ENCODE measurements at places on chromosomes 5 and 9. TPM values are rescaled to one million over a fixed set of nuclear protein-coding genes. Genes with fewer than 3 reads are reported as not detected.

Gene REEP5
- total RNA-seq = 32.5 TPM

Gene NUTM2G
- total RNA-seq = 1.6 TPM

Gene CD72
- total RNA-seq = 2.7 TPM

DNA sequence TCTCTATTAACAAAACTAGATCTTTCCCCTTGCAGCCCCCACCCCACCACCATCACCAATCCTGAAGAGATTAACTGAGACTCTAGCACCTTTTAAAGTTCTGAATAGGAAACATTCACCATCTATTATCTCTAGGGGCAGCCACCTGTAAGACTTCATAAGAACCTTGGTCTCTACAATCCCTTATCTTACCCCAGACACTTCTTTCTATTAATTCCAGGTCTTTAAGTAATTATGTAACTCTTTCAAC is 180.2 kb upstream of the FBXL17 start:
- no peak for DNase-seq

DNA sequence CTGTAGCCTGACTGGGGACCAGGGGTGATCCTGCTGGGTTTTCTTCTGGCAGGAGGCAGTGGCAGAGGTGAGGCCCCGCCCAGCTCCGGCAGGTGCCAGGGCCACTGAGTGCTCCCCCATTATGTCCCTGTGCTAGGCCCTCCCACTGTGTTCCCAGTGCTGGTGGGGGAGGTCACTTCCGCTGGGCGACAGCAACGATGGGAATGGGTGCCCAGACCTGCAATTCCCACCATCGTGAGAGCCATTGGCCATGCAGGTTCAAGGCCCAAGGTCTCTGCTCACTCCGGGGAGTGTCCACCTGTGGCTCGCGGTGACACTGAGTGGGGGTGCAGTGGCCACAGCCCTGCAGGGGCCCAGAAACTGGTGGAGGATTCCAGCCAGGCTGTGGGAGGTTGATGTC is 98.6 kb downstream of the RXRA start:
- no peak for DNase-seq

DNA sequence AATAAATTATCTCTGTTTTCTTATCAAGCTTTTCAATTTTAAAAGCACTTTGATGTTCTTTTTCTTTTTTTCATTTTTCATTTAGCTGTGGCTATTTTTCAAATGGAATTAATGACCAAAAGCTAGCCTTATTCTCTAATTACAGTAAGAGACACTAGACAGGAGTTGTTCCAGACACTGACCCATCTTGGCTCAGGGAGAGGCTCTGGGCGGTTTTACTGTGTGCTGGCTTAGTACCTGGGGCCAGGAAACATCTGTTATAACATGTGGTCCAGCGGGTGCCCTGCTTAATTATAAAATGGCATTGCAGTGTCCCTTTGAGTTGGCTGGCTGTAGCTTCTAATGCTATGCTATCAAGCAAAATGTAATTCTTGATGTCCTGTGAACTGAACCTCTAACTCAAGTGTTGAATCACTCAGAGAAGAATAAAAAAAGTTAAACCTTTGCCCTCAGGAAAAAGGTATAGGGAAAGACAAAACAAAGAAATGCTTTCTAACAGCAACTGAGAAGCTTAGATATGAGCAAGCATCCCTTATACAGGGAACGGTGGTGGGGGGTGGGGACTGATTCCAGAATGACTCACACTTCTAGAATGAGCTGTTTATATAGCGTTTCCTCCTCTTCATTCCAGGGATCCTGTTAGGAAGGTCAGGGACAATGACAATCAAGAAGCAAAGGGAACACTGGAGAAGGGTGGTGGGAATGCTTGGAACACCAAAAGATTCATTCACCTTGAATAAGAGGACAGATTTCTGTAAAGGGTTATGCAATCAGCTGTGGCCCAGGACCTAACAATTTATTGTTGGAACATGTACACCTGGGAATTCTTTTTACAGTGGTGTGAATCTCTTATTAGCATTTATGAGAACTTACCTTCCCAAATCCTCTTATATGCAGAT is 58.7 kb upstream of the NFIB start:
- peak; percentile 77 for DNase-seq

DNA sequence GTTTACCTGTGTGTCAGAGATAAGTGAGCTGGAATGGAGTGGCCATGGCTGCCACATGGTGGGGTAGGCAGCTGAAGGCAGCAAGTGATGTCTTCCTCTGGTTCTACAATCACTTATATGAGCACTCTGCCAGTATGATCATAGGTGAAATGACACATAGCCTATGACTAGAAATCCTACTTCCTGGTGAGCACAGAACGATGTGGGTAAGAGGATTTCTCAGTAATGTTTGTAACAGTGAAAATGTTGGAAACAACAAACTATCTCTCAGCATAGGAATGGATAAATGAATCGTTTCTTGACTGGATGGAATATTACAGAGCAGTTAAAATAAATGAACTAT is 187.0 kb upstream of the S1PR3 start:
- no peak for DNase-seq

GRCh38 chr5:55986931-55987330 is 7.8 kb downstream of the IL6ST start:
- no peak for DNase-seq

- DNase-seq = no peak
Observed at GRCh38 chr9:76453785-76454184, 5.2 kb upstream of the GCNT1 start.

All from GM23338 (cell line).